ENCODE measurements at places on chromosomes 13 and 19.

DNA sequence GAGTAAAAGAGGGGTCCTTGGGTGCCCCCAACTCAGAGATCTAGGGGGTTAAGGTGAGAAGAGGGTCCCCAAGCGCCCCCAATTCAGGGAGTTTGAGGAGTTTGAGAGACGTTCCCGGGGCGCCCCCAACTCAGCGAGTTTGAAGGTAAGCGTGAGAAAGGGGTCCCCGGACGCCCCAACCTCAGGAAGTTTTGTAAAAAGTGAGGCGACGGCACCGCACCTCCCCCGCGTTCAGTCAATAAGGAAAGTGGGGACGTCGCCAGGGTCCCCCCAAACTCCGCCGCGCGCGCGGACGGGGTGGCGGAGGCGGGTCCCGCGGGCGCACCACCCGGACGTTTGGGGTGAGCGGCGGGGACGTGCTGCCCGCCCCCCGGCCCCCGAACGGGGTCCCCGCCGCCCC lies 353 bp downstream of the RFX2 start:
- DNase-seq, result no peak

DNA sequence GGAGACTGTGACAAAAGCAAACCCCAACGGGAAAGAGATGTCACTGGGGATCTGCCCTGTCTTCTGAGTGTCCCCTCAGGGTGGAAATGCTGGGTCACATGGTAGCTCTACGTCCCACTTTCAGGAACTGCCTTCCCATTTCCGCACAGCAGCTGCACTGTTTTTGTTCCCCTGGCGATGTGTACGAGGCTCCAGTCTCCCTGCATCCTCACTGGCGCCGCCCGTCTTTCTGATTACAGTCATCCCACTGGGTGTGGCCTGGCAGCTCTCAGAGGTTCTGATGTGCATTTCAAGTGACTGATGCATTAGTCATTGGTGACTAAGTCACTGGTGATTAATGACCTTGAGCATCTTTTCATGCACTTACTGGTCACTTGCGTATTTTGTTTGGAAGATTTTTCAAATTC lies 21.2 kb downstream of the PCID2 start:
- no peak for DNase-seq

DNA sequence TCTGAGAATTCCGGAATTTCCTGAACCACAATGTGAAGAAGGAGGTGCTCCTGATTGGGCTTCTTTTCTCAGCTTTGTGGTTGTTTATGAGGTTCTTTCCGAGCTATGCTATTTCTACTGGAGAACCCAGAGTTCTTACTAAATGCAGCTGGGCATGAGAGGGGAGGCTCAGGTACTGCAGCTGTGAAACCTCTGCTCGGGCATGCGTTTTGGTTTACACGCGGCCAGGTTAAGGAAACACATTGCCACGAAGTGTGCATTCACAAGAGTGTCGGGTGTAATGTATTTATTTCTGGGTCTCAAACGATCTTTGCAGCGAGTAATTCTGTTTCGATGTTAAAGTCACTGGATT lies 661 bp upstream of the MIR17HG start:
- DNase-seq, result no peak

GRCh38 chr13:113135281-113135760 lies 12.7 kb downstream of the F10 start:
- DNase-seq, result no peak

DNA sequence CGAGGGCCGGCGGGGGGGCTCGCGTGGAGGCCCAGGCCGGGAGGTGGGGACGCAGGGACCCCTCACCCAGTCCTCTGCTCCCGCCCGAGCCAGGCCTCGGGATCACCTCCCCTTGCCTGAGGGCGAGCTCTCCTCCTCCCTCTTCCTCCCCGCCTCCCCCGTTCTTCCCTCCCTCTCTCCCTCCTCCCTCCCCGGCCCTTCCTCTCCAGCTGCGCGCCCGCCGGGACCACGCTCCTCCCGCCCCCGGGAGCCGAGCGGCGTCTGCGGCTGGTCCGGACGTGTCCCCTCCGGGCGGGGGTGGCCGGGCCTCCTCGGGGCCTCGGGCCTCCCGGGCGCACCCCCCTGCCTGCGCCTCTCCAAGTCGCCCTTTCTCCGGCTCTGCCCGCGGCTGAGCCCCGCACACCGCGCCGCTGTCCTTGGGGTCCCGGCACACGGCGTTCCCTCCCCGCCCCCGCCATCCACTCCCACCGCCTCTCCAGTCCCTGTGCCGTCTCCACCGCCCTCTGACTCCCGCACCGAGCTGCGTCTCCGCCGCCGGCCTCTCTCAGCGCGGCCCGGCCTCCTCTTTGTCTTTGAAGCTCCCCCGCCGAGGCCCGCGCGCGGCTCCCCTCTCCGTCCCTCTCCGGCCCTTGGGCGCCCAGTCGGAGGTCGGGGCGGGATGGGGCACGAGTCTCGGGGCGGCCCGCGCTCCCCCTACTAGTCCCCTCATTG lies 5.7 kb downstream of the SOX1 start:
- DNase-seq, result no peak
